CD4-positive, alpha-beta T cell treated with Interleukin-6 at 100 ng/mL for 8 hours (primary cell): ENCODE measurements at places on chromosomes 3 and 15.

DNA sequence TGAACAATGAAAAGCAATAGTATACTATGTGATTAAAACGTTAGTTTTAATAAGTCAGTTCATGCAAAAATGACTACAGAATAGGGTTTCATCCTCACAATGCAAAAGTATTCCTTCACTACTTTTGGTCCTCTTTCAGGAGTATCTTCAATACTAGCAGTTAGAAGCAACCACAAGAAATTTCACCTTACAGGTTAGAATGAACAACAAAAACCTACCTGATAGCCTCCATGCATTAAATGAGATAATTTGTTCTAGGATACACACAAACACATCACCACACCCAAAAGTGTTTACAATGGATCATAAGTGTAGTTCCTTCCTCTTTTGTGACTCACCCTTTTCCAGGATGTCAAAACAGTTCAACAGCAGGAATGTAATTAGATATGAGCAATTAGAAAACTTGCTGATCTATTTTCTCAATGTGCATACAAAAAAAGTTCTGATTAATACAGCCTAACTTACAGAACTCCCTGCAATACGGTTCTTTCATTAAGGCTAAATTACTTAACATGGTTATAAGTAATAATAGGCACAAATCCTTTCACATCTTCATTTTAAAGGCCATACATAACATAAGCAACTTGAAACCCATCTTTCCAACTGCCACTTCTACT is 21.6 kb downstream of the UACA start:
- no peak for DNase-seq

- DNase-seq: no peak
Measured at GRCh38 chr3:159123877-159124276, 322.0 kb downstream of the MFSD1 start.

- no peak for DNase-seq
Measured at GRCh38 chr3:155704061-155704460, 40.8 kb downstream of the PLCH1 start.

DNA sequence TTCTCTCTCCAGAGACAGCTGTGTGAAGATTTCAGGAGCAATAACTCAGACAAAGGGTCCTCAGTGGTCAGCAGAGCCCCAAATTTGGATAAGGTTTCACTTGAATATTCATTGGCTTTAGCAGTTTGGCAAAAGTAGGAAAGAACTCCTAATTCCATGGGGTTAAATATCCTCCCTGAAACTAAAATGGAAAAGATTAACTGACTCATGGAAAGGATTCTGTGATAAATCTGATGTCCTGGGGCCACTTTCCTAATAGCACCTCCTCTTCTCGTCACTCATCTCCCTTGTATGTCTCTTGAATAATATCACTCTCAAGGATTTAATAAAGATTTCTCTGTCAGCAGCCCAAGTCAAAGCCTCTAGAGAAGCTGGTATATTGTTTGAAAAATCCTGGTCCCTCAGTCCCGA is 33.3 kb upstream of the TBC1D23 start:
- no peak for DNase-seq
